Hematopoietic multipotent progenitor cell treated with erythropoietin and hydrocortisone succinate and interleukin-3 and kit ligand, for 6 days (in vitro differentiated cells): ENCODE measurements at places on chromosomes 4 and X.
A peak's percentile ranks its signal among the peaks of the same experiment; 100 is the strongest.

DNA sequence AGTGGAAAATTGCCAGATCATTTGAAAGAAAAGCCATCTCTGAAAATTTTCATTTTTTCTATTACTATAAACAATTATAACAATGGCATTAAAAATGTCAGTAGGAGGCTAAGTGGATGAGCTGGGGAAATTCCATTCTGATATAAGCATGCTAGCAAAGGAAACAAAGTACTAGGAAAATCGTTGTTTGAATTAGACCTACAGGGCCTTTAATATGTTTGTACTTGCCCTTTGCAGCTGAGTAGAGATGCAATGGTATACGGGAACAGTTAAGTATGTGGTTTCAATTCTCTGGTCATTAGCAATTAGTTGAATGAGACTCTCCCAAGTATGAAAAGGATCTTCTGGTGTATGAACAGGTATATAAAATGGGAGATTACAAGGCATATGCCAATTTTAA, 452.2 kb downstream of the PCDH11X start:
- DNase-seq: no peak

DNA sequence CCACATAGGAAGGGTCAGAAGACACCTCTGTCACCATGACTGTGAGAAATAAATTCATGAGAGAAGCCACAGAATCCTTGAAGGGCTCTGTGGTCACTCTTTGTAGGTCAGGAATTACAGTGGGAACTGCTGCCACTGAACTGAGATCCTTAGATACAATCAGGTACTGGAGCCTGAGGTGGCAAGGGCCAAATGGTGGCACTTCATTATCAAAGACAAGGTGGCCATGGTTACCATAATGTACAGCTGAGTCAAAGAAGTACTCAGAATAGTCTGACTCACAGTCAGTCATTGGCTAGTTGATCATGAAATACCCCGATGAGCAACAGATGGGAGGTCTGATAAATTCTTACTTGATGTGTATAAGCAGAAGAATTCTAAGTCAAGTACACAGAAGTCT, 131.9 kb downstream of the RTL3 start:
- peak; percentile 2 for DNase-seq

GRCh38 chrX:150377005-150377404, 13.9 kb downstream of the MAMLD1 start:
- peak; percentile 33 for DNase-seq

DNA sequence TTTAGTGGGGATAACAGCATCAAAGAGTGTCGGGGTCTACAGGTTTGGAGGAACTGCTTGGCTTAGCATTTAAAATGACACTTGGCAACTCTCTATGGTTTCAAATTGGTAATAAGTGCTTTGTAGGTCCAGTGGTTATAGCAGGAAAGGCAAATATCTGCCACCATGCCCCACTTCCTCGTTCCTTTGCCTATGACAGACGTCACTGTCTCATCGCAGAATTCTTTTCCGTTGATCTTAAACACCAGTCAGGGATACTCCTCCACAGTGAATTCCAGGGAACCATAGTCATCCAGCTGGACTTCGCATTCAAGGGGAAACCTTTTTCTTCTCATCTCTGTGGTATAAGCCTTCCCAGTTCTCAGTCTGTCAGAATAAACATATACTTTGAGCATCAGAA, 319.1 kb downstream of the GPAT3 start:
- no peak for DNase-seq

DNA sequence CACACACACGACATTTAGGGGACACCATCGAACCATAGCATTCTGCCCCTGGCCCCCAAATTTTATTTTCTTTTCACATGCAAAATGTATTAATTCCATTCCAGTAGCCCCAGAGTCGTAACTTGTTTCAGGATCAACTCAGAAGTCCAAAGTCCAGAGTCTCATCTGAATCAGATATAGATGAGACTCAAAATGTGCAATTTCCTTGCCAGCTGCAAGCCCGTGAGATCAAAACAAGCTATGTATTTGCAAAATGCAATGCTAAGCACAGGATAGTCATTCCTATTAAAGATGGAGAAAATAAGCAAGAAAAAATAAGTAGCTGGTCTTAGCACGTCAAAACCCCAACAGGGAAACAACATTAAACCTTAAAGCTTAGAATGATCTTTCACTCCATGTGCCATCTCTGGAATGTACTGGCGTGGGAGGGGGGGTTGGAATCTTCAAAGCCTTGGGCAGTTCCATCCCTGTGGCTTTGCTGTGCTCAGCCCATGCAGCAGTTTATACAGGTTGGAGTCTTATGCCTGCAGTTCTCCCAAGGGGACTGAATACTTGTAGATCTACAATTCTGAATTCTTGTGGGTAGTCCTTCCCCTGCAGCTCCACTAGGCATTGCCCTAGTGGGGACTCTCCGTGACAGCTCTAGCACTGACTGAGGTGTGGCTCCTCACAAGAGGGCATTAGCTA, 47.7 kb upstream of the SYTL5 start:
- DNase-seq: no peak

DNA sequence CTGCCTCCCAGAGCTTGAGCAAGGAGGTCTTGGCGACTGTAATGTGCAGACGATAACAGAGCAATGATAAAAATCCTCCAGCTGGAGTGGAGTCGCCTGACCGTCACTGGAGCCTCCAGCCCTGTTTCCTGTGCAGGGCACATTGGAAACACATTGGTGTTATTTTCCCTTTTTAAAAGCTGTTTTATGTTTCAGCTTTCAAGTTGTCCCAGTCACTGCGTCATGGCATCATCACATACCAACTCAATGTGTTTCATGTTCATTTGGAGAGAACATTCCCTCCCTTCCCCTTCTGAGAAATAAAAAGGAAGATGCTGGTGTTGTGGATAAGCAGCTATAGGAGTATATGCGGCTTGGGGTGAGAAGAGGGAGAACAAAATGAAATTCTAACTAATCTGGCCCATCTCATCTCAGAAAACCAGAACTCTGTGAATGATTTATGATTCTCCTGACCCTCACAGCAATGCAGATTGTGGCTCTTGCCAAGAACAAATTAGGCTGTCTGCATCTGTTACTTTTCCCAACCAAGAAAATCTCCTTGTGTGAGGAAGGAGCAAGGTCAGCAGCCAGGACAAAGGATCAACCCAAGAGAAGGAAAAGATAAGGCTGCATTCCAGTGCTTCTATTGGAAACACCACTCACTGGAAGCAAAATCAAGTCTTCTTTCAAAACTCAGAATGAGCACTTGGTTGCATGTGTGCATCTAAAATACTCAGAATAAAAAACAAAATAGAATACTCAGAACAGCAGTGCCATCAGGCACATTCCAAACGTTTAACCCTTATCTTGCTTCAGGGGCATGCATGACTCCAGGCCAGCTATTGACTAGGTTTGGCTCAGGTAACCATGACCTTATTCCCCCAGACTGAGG, 134.4 kb downstream of the RASL11B start:
- no peak for DNase-seq

- DNase-seq: no peak
Observed at GRCh38 chr4:109811707-109812106, 3.9 kb upstream of the GAR1 start.

GRCh38 chrX:19303256-19303880, 40.4 kb upstream of the PDHA1 start:
- DNase-seq: no peak

DNA sequence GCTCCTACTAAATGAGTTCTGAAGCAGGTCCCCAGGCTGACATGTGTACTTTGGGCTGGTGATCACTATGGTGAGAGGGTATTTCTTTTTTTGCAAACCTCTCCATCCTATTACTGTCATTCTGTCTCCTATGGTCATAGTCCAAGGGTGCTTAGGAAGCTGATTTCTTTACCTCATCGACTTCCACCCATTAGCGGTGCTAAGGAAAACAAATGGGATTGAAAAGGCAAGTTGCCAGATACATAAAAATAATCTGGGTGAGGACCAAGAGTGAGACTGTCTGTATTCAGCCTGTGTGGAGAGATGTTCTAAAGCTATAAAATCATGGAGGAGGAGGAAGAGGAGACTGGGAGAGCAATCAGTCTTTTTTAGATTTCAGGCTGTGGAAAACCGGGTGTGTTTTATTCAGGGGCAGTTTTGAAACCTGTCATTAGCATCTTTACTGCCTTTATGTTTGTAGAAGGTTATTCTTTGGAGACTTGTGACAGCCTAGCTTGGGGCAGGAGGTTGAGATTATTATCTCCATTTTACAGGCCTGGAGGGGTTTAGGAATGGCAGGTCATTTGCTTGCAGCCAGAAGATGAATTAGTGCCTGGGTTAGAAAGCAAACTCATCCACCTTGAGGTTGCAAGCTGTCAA, 1.9 kb downstream of the TMEM164 start:
- no peak for DNase-seq

GRCh38 chrX:64580605-64581004, 185.4 kb upstream of the MTMR8 start:
- DNase-seq: no peak

DNA sequence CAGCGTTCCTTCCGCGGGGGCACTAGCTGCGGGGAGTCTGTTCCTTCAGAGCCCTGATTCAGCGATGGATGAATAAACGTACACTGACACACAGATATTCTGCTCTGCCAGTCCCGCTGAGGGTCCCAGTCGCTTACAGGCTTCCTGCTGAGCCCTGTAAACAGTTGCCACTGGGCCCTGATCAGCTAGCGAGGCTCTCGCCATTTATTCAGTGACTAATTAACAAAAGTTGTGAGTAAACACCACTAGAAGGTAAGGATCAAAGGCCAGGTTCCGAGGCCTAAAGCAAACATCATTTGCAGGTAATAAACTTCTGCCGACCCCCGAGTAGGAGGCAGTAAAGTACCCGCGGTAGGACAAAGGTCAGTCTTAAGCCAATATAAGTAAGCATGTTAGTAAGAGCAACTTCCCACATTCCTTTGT, 442.6 kb upstream of the GALNT7 start:
- no peak for DNase-seq

DNA sequence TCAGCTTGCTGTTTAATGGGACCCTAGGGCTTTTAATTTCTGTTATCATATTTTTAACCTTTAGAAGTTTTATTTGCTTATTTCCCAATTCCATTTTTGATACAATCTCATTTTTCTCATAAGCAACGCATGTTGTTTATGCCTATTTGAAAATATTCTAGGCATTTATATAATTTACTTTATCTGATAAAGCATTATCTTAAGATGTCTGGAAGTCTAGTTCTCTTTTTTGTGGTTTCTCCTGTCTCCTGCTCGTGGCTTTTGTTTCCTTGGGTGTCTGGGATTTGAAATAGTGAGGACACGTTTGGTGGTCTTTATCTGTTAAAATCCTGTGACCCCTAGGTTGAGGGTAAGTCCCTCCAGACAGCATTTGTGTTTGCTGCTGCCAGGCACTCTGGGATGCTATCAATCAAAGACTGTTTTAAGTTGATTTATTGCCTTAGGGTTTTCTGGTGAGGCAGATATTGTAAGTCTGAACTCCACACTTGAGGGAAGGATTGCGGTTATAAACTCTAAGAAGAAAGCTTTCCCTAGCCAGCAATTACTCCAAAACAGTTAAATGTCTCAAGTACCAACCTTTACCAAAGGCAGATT, 208.0 kb downstream of the PRDM5 start:
- peak; percentile 2 for DNase-seq

DNA sequence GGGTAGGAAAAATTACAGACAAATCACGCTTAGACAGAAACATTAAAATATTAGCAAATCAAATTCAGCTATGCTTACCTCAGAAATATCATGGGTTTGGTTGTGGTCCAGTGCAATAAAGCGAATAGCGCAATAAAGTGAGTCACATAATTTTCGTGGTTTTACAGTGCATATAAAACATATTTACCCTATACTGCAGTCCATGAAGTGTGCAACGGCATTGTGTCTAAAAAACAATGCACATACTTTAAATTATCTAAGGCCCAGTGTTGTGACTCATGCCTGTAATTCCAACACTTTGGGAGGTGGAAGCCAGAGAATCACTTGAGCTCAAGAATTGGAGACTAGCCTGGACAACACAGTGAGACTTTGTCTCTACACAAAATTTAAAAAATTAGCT, 195.7 kb upstream of the IL1RAPL1 start:
- DNase-seq: no peak

DNA sequence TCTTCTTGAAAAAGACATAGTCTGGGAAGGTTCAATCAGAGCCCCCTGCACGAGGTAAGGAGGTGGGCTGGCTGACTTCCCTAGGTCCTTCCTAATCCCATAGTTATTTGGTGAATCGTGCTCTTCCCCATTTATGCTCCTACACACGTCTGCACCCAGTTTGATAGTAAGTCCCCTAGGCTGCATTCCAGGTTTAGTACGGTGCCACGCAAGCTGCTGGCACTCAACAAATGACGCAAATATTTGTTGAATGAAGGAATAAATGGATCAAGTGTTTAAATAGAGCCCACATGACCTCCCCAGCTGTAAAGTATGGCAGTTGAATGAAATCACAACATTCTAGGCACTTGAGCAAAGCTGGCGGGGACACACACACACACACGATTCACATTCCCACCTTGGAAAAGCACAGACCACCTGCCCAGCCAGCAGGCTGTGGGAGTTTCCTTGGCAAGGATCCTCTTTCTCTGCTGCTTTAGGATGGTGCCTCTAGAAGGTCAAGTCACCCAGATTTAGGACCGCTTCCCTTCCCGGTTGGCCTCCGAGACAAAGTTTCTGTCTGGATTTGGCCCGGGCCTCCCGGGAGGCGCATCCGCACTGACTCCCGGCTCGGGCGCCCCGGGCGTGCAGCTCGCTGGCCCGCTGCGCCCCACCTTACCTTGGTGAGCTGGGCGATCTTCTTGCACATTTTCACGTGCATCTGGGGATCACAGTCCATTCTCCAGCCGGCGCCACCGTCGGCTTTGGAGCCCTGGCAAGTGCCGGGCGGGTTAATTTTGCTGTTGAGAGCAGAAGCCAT, 721 bp downstream of the FAM184B start:
- DNase-seq: peak; percentile 29

DNA sequence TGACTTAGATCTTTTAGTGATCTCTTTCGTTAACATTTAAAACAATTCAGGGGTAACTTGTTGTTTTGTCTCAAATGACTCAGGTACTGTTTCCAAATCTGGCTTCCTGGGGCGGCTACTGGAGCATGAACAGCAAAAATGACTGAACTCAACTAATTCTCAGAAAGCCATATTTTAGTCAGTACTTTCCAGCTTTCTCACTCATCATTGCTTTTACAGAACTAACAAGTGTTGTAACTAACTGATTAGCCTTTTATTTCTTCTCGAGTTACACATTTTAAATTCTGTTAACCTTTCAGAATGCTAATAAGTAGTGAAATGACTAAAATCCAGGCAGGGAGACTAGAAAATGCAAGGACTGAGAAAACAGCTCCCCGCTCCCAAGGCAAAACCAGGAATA, 55.3 kb downstream of the JADE3 start:
- no peak for DNase-seq

- no peak for DNase-seq
Observed at GRCh38 chrX:65586491-65586890, 51.9 kb upstream of the LAS1L start.

GRCh38 chr4:122117743-122118142, 34.4 kb upstream of the BLTP1 start:
- DNase-seq: peak; percentile 63

DNA sequence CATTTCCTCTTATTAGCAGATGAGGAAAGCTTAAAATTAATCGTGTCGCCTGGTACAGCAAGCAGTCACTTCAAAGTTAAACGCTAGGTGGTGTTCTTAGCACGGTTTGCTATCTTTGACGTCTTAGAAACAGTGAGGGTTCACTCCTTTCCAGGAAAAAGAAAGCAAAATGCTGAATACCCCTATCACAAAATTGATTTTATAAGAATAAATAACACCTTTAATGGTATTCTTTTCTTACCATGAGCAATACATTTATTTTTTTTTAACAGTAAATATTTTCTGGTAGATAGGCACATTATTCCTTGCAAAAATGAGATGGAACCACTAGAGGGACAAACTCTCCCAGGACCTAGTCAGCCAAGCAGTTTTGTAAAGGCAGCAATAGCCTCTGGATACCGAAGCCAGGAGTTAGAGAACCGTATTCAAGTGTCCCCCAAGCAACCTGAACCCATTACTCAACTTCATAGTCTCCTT, 153.9 kb downstream of the KDR start:
- peak; percentile 80 for DNase-seq

GRCh38 chr4:19657856-19658255, 593.8 kb upstream of the SLIT2 start:
- DNase-seq: no peak
